Activated CD8-positive, alpha-beta memory T cell treated with anti-CD3 and anti-CD28 coated beads for 1 hour (primary cell): ENCODE measurements at places on chromosomes 11 and 22.

DNA sequence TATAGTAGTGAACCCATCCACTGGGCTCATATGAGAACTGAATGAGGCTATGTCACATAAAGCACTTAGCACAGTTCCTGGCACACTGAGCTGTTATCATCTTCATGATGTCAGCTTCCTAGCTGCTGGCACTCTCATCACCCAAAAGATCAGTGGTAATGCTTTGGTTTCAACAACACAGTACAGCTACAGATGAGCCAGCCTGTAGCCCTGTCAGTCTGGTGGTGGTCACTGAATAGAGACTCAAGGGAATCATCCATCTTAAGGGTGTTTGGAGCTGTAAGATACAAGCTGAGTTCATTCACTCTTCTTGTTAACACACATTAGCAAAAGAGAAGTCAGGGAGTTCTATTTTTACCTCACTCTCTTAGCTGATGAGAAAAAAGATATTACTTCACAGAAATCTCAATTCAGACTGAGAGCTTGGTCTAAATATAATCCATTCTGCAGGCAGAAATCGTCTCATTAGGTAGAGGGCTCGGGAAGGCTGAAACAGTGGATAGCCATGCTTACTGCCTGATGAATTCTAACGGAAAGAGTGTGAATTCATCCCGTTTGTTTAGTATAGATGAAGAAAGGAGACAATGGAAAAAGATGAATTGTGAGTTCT, 6.3 kb upstream of the SLC1A2 start:
- no peak for DNase-seq

GRCh38 chr11:116057000-116057399, 552.8 kb upstream of the CADM1 start:
- no peak for DNase-seq

DNA sequence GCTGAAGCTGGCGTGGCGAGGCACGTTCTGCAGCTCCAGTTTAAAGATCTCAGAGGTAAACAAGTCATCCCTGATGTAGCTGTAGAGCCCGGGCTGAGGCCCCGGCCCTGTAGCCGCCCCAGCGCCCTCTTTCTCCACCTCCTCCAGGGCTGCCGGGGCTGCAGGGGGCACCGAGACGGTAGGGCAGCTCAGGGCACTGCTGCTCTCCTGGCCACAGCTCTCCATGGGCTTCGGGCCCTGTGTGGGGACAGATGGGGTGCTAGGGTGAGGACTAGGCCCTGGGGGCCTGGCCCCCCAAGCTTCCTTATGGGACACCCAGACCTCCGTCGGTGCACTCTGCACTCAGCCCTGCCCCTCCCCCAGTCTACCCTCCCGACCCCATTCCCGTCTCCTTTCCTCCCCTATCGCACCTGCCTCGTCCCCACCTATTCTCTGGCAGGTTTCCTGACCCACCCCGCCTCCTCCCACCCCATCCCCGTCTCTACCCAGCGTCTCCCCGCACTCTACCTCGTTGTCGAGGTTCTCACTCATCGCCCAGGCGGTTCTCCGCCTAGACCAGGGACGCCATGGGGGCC, 559 bp downstream of the RANBP1 start:
- DNase-seq: no peak

GRCh38 chr11:70646272-70647049, 248.1 kb downstream of the CTTN start:
- no peak for DNase-seq

- no peak for DNase-seq
Measured at GRCh38 chr11:11789735-11790369, 51.9 kb upstream of the USP47 start.
